Kidney (tissue), 22 donors: ENCODE measurements at places on chromosomes 1 and 21.
A peak's percentile ranks its signal among the peaks of the same experiment; 100 is the strongest.

- peak; percentile 71 for DNase-seq
These were observed 49.3 kb downstream of the TGFB2 start for GRCh38 chr1:218394416-218394815.

DNA sequence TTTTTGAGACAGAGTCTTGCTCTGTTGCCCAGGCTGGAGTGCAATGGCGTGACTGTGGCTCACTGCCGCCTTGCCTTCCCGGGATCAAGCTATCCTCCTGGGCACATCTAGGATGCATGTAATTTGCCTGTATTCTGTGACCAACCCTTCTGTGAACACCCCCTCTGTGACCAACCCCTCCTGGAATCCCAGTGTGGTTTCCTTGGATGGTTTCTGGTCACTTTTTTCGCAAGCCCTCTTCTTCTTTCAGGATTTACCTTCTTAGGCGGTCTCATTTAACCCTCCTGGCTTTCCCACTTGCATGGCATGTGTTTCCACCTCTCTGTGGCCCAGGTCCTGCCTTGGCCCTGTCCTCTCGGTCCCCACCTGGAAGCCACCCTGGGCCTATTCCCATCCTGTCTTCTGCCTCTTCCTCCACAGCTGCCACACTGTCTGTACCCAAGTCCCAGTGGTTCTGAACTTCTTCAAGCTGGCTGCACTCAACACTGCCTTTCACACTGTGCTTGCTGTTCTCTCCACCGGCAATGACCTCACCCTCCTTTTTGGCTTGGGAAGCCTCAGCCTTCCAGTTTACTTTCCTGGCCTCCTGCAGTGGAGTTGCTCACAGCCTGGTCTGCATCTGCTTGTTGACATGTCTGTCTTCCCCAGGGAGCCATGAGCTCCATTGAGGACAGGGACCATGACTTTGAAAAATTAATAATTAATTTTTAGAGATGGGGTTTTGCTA is 57.0 kb downstream of the DISC1 start:
- no peak for DNase-seq

DNA sequence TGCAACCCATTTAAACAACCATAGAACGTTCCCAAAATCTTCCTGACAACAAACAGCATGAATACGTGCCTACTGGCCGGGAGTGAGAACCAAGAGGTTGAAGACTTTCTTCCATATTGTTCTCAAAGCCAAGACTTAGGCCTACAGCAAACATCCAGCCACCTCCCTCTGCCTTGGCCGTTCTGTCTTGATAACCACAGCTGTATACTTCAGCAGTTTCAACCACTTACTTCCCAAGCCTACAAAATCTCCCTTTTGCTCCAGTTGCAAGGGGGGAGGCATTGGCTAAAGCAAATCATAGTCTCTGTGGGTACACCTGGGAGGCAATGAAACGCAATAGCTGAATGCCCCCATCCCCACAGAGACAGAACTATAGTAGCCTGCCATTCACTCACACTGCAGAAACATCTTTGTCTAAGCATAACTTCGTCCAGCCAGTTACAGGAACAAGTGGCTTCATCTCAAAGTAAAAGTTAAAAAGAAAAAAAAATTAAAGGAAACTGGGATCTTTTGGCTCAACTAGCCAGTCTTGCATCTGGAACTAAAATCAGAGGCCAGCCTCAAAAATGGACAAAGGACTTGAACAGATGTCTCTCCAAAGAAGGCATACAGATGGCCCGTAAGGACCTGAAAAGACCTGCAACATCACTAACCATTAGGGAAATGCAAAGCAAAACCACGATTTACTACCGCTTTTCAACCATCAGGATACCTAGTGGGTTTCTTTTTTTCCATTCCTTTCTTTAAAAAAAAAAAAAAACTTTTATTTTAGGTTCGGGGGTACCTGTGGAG is 186.0 kb downstream of the PSMG1 start:
- no peak for DNase-seq

GRCh38 chr21:34545079-34545884 is 33.3 kb upstream of the KCNE1 start:
- DNase-seq, result no peak

GRCh38 chr1:230867101-230867902 is 1.0 kb downstream of the C1orf198 start:
- DNase-seq, result peak; percentile 36

DNA sequence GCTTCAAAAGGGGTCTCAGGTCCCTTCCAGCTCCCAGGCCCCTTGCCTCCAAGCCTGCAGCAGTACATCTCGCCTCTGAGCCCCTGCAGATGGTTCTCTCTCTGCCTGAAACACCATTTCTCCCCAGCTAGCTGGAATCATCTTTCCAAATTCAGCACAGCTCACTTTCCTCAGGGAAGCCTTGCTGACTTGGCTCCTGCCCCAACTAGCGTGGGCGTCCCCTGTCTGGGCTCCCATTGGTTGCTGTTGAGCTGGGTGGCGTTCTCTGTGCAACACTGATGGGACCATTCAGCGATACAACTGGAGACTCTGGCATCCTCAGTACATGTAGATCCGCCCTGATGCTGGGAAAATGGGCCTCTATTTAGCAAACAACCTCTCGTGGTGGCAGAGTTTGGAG is 141.3 kb upstream of the IGSF21 start:
- DNase-seq, result no peak

GRCh38 chr1:168260393-168260792 is 20.3 kb upstream of the TBX19 start:
- DNase-seq, result peak; percentile 88

GRCh38 chr1:180920702-180921101 is 8.0 kb downstream of the KIAA1614 start:
- no peak for DNase-seq

- DNase-seq, result no peak
These were observed 2.8 kb downstream of the MAN1A2 start for GRCh38 chr1:117370071-117370470.

- DNase-seq, result peak; percentile 71
These were observed 944 bp upstream of the AGO3 start for GRCh38 chr1:35929730-35930592.

- DNase-seq, result no peak
These were observed 93.9 kb downstream of the SLC45A1 start for GRCh38 chr1:8411803-8412182.

- no peak for DNase-seq
These were observed 24.8 kb downstream of the PGM1 start for GRCh38 chr1:63618011-63618410.

GRCh38 chr1:61699911-61700851 is 24.8 kb downstream of the TM2D1 start:
- DNase-seq, result peak; percentile 7

DNA sequence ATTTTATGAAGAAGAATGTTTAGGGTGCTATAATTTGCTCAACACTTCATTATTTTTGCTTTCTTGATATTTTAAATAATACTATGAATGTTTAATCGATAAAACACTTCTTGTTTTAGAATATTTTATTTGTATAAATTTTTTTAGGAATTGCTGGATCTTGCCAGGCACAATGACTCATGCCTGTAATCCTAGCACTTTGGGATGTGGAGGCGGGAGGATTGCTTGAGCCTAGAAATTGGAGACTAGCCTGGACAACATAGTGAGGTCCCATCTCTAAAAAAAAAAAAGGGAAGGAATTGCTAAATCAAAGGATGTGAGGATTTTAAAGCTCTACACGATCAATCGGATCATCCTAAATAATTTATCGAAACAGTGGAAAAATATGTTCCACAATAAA is 17.6 kb downstream of the RNF11 start:
- no peak for DNase-seq

DNA sequence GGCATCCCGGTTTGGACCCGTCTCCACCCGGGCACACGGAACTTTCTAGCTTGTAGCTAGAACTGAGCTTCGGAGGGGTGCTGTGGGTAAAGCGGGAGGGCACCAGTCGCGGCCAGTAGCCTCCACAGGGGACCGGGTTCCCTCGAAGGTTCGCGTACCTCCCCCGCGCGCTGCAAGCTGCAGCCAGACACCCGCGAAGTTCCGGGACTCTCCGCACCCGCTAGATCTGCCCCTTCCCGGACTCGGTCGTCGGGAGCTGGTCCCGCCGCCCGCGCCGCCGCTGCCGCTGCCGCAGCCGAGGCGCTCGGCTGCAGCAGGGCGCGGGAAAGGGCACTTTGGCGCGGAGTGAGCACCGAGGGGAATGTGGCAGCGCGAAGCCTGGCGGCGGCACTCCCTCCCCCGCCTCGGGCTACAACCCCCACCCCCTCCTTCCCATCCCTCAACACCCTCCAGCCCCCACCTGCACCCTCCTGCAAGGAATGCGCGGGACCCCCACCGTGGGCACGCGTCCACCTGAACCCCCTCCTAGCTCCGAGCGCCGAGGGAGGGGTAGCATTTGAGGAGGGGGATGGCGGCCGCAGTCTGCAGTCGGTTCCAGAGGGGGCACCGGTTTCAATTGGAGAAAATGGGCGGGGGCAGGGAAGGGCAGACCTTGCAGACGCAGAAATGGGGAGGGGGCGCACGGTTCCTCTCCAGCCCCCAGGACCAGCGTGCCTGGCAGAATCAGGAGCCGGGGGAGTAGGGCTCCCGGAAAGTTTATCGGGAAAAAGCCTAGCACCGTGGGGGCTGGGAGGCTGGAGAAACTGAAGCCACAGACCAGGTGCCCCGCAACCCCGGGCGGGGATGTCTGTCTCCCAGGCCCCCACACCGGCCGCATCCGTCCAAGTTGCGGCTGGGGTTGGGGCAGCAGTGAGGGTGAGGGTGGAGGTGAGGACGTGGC is 968 bp downstream of the CSMD2 start:
- DNase-seq, result peak; percentile 27

- no peak for DNase-seq
These were observed 630.0 kb upstream of the RGS18 start for GRCh38 chr1:191528275-191528674.

GRCh38 chr1:225746361-225747179 is 31.1 kb upstream of the SRP9 start:
- peak; percentile 70 for DNase-seq

DNA sequence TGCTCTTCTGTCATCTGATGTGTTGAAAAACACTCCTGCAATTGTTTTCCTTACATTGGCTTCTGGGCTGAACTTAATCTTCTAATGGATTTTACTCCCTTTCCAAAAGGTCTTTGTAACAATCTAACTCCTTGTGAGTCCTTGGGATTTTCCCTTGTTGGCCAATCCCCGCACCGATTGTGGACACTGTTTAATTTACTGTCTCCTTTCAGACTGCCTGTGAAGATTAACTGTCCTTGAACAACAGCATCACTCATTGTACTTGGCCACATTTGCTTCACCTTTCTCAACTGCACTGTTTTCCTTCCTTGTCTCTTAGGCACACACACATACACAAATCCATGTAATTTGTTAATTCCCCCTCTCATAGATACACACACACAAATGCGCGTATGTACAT is 120.4 kb downstream of the SPATA46 start:
- peak; percentile 30 for DNase-seq

GRCh38 chr1:241924080-241924808 is 33.3 kb upstream of the BECN2 start:
- DNase-seq, result no peak

DNA sequence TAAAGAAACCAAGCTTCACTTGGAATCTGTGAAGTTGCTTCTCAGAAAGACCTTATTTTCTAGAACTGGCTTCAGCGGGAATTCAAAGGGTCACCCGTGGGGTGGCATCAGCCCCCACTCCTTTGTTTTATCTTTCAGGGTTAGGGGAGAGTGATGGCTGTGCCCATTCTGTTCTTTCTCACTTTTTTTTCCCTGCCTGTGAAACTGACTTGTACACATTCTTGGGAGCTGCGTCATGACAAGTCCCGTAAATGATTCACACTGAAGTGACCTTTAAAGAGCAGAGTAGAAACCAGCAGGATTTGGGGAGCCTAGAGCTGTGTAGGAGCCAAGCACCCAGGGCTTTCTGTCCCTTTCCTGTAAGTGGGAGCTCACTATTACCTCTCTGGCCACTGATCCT is 43.8 kb downstream of the SLC44A3 start:
- no peak for DNase-seq

GRCh38 chr1:115874904-115875303 is 34.0 kb upstream of the NHLH2 start:
- no peak for DNase-seq

DNA sequence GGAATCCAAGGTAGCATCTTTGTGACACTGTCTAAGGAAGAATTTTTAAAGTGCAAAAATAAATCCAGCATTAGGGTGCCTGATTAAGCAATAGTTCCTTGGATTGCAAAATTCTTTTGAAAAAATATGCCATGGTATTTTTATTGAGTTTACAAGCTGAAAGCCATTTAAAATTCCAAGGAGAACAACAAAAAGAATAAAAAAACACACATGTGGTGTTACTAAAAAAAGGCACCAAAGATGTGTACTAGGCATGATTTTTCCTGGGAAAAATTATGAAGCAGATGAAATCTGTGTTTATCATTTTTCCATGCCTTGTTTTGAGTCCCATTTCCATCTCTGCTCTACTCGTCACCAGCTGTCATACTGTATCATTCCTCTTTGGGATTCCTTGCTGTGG is 157.0 kb upstream of the ZNHIT6 start:
- no peak for DNase-seq

DNA sequence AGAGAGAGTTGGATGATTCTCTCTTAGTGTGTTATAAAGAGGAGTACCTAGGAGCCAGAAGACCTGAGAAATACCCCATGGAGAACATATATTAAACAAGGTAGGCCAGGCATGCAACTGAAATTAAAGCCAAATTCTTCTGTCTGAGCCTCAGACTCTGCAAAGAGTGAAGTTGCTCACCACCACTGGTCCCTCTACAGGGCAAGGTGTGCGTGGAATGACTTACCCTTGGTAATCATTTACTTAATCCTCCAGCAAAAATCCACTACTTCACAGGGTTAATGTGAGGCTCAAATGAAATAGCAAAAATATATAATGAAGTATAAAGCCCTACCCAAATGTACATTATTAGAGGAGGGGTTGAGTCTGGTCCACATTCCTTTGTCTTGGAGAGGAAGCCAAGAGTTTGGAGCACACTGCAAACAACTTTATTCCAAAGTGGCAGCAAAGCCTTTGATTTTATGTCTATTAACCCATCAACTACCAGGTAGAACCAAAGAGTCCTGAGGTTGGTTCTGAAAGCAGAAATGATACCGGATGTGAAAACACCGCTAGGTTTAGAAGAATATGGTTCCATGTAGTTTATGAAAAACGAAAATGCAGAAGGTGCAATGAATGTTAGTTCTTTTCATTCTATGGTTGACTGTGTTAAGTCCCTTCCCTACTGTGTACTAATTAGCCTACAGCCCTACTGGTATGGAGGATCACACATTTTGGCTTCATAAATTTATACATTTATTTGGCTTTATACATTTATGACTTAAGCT is 8.5 kb downstream of the SSR2 start:
- no peak for DNase-seq

DNA sequence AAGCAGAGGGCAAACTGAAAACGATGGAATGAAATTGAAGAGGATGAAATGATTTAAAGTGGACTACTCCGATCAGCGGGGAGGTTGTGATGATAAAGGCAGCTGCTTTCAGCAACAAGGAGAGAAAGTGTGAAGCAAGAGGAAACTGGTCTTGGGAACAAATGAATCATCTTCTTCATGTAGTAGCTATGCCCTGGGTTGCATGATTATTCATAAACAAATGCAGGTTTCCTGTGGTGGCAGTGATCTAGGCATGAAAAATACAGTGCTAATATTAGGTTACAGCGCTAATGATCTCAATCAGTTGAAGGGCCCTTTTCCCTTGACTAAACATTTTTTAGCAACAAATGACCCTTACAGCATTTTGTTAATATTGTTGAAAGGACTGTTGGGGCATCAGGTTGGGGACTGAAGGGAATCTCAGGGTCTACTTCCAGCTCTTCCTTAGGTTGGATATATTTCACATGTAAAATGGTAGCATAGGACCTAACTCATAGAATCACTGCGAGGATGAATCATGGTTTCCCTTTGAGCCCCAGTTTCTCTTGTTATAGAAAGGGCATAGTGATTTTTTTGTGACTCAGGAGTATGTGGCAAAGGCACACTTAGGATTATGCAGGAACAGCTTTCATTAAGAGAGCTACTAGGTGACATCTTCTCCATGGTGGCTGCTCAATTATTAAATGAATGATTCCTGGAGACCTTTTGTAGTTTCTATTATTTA is 1.9 kb upstream of the ZFYVE9 start:
- no peak for DNase-seq
